Ureter (tissue), 1 donor: ENCODE measurements at places on chromosomes 2 and 18.

GRCh38 chr18:62526098-62527025 is 3.5 kb downstream of the ZCCHC2 start:
- peak; percentile 79 for DNase-seq

DNA sequence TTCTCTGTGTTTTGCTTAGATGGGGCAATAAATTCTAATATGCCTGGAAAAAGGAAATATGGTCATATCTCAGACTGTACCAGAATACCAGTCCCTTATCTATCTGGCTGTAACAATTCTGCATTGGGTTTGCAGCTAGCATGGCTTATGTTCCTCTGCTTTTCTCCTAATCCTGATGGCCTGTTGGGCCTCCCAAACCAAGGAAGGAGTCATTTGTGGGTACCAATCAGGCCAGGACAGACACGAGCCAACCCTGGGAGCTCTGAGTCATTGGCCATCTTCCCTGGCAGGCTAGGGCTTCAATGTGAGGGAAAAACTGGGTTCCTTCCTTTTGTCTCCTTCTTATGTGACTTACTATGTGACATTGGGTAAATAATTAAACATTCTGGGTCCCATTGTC is 12.0 kb downstream of the SMARCAL1 start:
- DNase-seq: no peak

GRCh38 chr2:106516864-106517263 is 29.7 kb downstream of the CD8B2 start:
- no peak for DNase-seq

DNA sequence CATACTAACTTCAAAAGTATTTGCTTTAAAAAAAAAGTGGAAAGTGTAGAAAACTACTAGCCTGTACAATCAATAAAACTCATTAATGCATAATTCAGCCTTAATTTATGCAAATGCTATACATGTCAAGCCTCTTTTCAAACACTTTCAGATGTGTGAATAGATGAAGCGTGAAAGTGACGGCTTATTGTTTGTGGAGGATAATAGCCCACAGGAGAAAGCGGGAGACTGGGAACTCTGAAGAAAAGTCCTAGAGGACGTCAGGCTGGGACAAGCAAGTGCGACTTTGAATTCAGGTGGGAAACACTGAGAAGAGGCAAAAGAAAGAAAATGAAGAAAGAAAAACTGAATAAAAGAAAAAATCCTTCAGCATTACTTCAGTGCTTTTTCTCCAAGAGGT is 108.5 kb downstream of the STK39 start:
- no peak for DNase-seq

DNA sequence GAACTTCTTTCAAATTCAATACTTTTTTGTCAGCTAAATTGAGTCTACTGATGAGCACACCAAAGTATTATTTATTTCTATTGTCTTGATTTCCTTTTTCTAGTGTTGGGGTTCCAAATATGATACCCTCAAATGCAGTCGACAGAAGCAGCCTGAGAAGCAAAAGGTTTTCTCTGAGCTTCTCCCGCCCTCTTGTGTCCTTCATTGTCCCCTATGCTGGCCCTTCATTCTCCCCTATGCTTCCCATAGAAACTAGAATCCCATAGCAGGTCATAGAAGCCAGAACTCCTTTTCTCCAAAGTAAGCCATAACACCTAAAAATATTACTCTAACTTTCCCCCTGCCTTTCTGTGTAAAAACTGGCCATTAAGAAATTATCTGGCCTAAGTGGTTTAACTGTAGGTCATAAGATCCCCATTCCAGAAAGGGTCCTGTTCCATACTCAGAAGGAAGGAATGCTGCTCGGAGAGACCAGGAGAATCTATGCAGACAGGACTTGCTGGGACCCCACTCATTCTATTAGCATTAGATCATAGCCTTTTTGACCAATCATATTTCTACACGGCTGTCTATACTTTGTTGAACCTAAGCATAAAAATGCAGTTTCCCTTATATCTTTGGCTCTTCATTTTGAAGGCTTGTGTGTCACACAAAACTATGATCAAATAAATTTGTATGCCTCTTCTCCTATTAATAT is 764.6 kb upstream of the PKDCC start:
- DNase-seq: no peak

DNA sequence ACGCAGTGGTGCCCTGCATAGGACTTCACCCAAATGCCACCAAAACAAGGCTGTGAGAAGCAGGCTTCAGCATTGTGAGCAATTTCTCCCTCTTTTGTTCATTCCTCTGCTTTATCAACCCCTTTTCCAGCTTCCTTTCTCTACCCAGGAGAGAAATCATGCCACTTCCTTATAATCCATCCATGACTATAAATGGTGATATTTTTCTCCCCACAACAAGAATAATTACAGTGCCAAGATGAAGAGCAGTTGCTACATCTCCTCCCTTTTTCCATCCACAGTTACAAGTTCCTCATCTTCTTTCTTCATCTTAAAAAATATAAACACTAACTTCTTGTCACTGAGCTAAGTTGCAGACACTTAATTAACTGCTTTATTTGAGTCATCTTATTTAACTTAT is 167.2 kb downstream of the ANTXR1 start:
- no peak for DNase-seq

- no peak for DNase-seq
Observed at GRCh38 chr2:177221970-177222369, 9.4 kb downstream of the HNRNPA3 start.

GRCh38 chr2:132669908-132670495 is at the start of gene LYPD1:
TSS of gene LYPD1 (minus strand) at chr2:132670205. CDS start at chr2:132669932, 273 bp downstream.
- no peak for DNase-seq
